BJ (cell line): ENCODE measurements at places on chromosomes 4 and X.
A peak's percentile ranks its signal among the peaks of the same experiment; 100 is the strongest.

DNA sequence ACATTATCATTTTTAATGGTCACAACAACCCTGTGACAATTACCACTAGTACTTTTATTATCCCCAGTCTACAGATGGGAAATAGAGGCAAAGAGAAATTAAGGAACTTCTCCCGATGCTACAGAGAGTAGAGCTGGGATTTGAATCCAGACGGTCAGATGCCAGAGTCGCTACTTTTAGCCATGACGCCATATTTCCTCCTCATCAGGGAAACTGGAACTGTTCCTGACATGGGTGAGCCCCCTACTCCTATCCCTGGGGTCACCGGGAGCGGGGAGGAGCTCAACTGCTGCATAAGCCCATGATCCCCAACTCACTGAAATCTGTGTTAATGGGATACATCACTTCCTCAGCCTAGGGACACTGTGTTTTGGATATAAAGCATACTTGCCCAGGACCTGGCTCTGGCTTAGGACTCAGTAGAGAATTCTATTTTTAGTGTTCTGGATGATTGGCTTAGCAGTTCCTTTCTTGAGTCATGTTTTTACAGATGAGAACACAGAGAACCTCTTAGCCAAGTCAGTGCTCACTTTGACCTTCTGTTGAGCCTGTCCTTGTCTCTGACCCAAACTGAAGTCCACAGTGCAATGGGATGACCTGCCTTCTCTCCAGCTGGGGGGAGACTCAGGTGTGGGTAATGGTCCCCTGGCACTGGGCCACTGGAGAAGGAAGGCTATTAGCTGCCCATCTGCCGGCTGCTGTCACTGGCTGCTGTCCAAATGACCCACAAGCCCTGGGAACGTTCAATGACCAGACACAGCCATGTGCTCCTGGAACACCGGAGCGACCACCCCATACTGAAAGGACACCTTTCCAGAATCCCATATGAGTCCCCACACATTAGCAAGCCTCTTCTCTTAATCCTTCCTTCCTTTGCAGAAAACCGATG lies 90.8 kb upstream of the SHISA3 start:
- no peak for DNase-seq

DNA sequence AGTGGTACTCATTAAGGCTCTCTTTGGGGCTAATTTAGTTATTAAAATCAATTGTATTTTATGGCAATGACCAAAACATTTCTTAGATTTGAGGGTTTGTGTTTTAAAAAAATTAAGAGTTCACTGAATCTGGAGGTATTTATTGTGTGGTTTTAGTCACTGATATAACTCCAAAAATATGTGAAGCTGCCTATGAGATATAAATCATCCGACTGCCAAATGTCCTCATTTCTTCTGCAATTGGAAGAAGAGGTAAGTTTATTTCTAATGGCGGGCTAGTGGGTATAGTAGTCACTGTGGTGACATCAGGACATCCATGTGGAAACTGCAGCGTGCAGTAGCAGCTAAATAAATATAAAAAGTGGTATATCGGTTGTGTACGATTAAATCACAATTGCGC lies 205.5 kb downstream of the MID1 start:
- DNase-seq, result peak; percentile 17

DNA sequence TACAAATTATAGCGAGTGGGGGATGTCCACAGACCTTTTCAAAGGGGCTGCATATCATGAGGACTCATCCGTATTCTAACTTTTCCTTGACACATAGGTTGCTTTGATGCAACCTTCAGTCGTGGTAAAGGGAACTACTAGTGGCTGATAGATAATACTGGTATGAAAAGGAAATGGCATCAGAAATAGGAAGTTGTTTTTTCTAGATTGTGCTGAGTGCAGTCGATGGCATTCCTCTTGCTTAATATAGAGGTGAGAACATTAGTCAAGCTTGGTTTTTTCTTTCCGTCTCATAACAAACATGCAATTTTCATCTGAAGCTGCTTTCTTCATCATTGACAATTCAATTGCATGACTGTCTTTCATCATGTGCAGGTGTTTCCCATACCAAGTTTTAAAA lies 16.6 kb downstream of the ENPEP start:
- no peak for DNase-seq

DNA sequence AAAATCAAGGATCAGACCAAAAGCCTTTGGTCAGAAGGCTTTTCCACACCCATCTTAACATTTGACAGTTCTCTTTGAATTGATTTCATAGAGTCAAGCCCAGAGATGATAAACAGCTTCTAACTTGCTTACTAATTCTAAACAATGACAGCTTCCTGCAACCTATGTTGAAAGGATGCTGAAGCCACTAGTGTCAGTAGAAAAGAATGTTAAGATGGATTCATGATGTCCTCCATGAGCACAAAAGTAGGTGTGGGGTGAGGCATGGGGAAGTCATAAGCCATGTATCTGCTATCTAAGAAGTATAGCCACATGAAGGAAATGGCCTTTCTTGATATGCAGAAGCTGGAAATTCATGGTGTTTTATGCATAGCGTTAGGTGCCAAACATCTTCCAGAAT lies 269.3 kb downstream of the DHX15 start:
- DNase-seq, result no peak

GRCh38 chr4:159428975-159429692 lies 326.3 kb downstream of the RAPGEF2 start:
- DNase-seq, result no peak

DNA sequence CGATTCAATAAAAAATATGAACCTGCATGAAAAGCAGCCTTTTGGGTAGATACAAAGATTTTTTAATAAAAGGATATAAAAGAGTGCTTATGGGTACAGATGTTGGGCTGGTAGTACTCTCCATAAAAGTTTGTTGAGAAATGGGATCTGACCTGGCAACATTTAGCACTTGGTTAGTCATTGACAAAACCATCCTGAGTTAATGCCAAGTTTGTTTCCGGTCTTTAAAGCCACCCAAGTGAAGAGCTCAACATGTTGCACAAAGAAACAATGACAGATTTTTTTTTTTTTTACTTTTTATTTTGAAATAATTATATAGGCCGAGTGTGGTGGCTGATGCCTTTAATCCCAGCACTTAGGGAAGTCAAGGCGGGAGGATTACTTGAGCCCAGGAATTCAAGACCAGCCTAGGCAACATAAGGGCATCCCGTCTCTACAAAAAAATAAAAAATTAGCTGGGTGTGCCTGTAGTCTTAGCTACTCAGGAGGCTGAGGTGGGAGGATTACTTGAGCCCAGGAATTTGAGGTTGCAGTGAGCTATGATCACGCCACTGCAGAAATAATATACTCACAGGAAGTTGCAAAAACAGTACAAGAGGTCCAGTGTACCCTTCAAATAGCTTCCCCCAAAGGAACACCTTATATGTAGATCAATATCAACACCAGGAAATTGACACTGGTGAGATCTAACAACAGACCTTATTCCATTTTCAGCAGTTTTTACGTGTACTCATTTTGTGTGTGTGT lies 16.6 kb downstream of the CHST7 start:
- DNase-seq, result peak; percentile 35

DNA sequence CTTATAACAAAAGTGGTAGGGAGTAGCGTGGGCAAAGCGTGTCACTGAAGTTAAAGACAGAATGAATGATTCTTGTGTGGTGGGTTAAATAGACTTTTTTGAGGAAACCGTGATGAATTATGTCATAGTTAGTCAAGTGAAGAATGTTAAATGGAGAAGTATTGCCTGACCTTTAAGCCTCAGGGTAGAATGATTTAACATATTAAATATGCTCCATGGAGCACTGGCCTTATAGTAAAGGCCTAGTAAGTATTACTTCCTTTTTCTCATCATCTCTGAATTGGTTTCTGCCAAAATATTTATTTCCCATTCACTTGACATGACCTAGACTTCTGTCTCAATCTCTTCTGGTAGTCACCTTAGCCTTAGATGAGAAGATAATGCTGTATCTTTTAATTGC lies 23.7 kb downstream of the MAGEB1 start:
- no peak for DNase-seq

- no peak for DNase-seq
Measured at GRCh38 chr4:78336093-78336943, 215.3 kb upstream of the ANXA3 start.

DNA sequence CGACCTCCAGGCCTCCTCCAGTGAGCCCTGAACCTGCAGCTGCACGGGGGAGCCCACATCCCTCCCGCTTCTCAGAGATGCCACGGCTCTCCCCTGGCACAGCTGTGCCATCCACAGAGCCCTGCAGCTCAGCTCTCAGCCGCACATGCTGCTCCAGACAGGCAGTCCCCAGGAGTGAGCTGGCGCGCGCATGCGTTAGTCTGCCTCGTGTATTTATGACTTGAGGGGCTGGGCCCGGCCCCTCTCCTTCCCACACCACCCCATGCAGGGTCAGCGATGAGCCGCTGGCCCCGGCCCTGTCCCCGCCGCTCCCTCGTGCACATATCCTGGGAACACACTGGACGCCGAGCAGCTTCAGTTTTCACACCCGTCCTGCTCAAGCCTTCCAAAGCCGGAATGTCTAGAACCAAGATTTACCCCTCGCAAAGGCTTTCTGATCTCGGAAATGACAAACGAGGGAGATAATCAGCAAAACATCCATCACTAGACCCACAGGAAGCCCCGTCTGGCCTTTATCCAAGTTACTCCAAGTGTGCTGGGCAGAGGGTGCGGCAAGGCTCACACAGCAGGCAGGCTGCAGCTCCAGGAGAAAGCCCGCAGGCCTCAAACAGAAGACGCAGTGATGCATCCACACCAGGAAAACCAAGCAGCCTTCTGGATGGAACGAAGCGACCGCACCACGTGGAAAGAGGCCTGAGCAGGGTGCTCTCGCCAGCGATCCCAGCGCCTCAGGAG lies 24.3 kb downstream of the GAK start:
- DNase-seq, result no peak

DNA sequence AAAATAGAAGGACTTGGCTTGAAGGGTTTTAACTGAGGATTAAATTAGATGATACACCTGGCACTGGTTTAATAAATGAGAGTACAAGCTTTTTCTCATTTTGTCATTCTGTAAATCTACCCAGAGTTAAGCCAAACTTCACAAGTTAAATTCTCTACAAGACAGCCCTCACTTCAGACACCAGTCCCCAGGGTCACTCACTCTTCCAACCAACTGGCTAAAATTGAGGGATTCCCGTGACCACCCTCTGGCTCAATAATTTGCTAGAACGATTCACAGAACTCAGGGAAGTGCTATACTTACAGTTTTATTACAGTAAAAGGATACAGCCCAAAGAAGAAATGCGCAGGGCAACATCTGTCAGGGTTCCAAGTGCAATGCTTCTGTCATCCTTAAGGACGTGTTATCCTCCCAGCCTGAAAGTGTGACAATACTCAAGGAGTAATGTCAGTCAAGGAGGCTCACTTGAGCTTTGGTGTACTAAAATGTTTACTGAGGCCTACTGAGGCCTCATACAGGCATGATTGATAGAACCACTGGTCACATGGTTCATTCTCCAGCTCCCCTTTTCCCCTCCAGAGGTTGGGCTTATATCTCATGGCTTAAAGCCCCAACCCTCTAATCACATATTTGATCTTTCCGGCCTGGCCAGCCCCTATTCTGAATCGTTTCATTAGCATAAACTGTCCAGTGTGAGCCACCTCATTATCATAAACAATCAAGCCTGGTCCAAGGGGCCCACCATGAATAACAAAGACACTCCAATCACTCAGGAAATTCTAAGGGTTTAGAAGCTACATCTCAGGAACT lies 9.6 kb upstream of the TMSB4X start:
- DNase-seq, result no peak

- no peak for DNase-seq
Measured at GRCh38 chr4:154294652-154295350, 196.8 kb downstream of the DCHS2 start.

DNA sequence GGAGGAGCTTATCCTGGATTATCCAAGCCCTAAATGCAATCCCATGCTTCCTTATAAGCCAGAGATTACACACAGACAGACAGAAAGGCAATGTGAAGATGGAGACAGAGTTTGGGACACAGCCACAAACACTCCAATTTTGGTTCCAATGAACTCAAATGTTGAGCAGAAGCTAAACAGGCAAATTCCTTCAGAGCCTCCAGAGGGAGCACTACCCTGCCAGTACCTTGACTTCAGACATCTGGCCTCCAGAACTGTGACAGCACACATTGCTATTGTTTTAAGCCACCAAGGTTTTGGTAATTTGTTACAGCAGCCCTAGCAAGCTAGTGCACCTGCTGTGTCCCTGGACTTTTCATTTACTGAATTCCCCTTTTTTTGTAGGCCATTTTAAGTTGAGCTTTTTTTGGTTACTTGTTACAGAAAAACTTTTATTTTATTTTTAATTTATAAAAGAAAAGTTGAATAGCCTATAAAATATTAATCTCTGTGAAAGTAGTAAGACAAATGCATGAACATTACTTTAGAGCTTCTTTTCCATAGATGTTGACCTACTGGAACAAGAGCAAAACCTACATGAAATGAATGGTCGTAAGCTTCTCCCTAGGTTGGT lies 33.4 kb upstream of the SRD5A3 start:
- peak; percentile 9 for DNase-seq

DNA sequence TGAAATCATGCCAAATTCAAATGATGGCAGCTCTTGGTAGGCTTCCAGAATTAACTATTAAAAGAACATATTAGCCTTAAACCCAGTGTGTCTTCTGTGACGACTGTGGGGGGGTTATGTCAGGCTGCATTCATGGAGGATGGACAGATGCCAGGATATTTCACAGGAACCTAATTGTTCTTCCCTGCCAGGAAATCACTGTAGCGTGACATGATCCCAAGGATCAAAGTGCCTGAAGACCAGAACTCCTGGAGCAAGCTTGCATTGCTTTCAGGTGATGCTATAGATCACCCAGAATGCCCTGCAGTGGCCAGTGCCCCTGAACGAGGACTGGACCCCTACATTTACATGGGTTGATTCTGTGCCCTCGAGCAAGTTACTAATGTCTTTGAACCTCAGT lies 1093.0 kb upstream of the TENM3 start:
- DNase-seq, result no peak

DNA sequence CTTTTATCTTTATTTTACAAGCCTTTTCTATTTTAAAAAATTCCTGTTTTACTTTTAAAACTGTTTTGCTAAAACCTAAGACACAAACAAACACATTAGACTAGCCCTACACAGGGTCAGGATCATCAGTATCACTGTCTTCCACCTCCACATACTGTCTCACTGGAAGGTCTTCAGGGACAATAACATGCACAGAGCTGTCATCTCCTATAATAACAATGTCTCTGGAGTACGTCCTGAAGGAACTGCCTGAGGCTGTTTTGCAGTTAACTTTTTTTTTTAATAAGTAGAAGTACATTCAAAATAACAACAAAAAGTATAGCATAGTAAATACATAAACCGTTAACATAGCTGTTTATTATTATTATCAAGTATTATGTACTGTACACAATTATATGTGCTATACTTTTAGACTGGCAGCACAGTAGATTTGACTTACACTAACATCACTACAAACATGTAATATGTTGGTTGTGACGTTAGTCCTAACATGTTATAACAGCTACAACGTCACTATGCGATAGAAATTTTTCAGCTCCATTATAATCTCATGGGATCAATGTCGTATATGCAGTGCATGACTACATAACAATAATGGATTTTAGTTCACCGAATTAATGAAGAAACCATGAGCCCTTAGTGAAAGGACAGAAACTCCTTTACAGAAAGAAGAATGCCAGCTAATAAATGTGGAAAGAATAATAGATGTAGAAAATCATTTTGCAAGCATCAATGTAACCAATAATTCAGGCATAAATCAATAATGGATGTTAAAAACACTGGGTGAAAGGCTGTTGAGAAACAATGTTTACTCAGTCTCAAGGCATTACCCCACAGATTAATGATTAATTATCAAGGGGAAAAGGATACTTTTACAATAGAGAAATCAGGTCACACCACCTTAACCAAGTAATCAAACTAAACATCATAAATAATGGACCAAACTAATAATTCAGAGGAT lies 49.2 kb downstream of the FBXW7 start:
- DNase-seq, result no peak
